NB4 (cell line): ENCODE measurements at places on chromosomes 5 and 9.

DNA sequence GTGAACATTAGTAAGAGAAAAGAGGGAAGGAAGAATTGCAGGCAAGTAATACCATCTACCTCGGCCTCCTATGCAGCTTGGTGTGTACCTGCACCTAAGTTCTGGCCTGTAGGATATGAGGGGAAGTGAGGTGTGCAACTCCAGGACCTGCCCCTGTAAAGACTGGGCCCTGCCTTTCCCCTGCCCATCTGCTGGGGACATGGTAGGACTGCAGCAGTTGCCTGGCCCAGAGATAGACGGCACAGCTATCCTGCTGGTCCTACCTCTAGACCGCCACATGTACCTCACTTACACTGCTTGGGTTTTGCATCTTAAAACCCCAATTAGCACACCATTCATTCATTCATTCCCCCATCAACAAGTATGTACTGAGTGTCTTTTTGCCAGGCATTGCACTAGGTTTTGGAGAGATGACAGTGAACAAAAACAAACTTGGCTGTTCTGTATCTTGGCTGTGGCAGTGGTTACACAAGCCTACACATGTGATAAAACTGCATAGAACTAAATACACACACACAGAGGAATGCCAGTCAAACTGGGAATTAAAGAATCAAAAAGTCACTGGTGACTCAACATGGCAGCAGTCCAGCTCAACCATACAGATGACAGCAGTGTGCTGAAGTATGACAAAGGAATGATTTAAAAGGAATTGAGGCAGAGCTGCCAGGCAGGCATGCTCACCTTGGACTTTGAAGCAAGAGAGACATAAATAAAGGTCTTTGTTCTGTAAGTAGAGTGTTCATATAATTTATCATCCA is 23.3 kb upstream of the MGAT1 start:
- no peak for DNase-seq

DNA sequence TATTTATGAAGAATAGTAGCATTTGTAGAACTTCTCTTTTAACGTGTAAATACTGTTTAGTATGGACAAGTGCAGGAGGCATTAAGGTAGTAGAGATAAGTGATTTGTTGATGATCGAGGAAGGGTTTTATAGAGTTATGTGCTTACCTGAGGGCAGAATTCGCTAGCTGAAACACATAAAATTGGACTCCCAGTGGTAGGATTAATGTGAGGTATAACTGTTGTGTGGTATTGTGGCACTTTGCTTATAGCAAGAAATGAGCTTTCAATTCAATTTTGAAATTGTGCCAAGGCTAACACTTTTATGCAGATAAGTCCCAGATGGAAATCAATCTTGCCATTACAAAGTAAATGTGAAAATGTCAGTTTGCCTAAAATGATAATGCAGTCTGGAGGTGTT is 1.2 kb downstream of the AP3S1 start:
- no peak for DNase-seq

GRCh38 chr5:81936066-81936465 is 35.8 kb upstream of the ATG10 start:
- no peak for DNase-seq

DNA sequence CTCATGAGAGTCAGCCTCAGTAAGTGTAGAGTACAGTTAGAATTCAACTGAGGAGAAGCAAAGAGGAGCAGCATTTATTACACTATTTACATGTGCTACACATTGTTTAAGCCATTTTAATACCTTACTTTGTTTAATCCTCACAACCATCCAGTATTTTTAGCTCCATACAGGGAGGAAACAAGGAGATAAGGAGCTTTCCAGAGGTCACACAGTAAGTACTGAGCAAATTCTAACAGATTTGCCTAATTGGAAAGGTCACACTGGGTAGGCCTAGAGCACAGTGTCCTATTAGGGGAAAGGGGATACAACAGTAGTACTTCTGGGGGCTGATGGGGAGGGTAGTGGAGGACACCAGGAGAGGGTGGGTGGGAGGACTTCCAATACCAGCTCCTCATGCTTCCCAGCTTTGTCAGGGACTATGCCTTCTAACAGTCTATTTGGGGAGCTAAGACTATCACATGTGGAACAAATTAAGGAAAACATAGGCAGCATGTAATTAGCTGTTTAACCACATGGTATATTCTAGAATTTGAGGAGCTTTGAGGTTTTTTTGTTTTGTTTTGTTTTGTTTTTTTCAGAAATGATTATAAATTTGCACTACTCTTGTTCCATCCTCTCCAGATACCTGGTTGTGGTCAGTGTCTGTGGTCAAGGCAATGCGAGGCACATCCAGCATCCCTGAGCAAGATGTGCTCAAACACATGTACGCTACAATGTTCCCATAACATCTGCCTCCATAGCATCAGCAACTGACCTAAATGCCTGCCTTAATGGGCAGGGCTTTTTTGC is 96.0 kb upstream of the SLC12A2 start:
- DNase-seq = no peak

GRCh38 chr9:4214486-4214885 is 85.4 kb downstream of the GLIS3 start:
- DNase-seq = no peak

GRCh38 chr9:130078547-130078946 is 24.8 kb downstream of the GPR107 start:
- no peak for DNase-seq

GRCh38 chr5:91052977-91053740 is 330.0 kb downstream of the ARRDC3 start:
- peak; percentile 64 for DNase-seq

DNA sequence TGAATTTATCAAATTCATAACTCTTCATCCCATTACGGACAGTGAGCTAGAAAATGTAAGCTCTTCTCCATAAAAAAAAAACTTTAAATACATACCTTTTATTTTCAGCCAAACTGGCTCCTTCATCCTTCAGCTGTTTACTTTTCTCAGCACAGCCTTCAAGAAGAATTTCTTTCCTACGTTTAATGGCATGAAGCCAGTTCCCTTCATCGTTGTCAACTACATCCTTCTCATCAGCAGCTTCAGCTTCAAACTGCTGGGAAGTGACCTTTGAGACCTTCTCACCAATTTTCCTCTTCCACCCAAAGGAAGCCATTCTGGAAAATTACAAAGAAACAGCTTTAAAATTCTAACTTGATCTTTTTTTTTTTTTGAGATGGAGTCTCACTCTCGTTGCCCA is 9.1 kb downstream of the TTC33 start:
- DNase-seq = no peak

DNA sequence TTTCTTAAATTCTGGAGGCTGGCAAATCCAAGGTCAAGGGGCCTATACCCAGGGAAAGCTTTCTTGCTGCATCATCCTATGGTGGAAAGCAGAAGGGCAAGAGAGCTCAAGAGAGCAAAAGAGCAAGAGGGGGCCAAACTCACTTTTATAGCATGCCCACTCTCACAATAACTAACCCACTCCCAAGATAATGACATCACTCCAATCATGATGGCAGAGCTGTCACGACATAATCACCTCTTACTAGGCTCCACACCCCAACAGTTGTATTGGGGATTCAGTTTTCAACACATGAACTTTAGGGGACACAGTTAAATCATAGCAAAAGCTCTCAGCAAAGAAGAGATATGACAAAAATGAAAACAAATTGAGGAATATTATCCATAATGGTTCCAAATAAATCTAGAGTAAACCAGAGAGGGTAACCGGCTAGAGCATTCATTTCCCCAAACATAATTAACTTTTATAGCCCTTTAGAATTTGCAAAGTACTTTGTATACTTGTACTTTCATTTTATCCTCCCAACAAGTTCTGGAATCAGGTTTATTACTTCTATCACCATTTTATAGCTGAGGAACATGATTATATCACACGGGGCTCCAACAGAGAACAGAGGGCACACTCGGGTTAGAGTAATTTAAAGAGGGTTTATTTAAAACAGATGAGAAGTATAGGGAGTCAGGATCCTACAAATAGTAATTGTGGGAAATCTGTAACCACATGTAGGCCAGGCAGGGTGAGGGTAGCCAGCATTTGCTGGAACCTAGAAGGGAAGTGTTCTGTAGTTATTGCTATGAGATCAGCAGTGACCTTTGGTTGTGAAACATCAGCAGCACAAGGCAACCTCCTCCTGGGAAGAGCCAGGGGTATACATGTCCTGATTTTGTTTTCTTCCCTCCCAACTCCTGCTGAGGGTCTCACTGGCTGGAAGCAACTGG is 7.2 kb upstream of the TARS1 start:
- no peak for DNase-seq

DNA sequence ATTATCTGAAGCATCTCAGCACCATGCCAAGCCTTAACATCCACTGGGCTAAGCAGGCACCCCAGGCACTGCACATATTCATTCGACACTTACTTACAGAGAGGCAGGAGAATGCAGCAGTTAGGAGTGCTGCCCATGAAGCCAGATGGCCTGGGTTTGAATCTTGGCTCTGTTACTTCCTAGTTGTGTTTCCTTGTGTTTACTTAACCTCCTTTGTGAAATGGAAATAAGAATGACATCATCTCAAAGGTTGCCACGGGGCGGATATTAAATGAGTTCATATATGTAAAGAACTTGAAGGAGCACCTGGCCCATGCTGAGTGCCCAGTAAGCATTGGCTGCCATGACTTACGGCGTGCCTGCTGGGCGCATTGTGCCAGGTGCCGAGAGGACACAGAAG is 565.2 kb downstream of the CDK5RAP2 start:
- DNase-seq = no peak

DNA sequence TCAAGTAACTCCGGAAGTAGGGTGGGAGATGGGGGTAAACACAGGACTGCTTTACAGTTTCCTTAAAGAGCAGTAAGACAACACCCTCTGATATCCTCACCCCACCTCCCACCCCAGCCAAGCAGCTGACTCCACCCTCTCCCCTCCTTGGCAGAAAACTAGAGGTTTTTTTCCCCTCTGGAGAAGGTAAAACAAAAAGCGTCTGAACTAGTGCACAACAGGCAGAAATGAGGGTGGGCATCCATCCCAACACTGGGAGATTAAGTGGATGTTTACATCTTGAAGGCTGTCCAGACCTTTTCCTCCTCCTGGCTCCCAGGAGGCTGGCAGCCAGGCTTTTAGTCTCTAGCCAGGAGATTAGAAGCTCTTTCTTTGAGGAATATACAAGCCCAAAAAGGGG is 13.9 kb upstream of the CTNNAL1 start:
- DNase-seq = no peak

- DNase-seq = no peak
Measured at GRCh38 chr9:109771087-109771486, 8.9 kb upstream of the PALM2AKAP2 start.

DNA sequence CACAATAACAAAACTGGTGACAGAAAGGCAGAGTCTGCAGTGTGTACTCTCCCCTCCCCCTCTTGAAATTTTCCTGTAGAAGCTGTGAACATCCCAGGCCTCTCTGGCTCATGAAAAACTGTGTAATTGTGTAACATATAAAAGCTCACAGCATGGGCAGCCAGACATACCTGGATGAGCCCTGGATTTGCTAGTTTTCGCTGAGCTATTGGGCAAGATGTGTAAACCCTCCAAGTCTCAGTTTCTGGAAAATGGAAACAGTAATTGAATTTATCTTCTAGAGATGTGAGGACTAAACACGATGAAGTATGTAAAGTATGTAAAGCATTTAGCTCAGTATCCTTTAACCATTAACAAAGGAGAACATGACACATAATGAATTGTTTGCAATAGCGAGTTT is 143.2 kb upstream of the ANKH start:
- no peak for DNase-seq

- DNase-seq = no peak
Measured at GRCh38 chr9:129336130-129336528, 158.1 kb upstream of the IER5L start.

GRCh38 chr5:120124961-120125360 is 339.1 kb upstream of the PRR16 start:
- DNase-seq = no peak

DNA sequence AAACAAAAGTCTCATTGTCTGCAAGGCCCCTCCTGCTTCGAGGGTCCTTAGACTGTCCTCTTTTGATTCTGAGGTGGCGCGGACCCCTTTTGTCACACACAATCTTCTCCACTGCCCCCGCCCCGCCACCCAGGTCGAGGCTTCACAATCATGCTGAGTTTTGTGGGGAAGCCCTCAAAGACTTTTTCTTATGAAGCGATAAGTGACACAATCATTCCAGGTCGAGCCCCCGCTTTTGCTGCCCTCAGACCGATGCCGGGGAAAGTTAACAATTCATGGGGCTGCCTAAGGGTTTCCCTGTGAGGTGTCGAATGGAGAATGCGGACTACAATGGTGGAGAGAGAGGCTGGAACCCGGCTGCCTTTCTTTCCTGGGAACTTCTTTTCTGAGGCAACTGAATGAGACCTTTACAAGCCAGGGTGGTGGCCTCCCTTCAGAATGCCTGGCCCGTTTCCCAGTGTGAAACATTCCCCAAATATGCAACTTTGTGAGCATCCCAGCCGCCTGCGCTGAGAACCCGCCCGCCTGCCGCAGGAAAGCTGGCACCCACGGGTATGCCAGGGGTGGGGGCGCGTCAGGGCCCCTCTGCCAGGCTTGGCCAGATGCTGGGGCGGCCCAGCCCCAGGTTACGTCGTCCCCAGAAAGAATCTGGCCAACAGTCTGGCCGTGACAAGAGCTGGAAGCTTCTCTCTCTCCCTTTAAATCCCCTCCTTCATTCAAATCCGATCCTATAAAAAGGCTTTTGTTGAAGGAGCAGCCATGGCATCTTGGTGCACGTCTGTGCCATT is 71.9 kb downstream of the MAP1B start:
- no peak for DNase-seq

GRCh38 chr9:133492061-133493021 is 13.4 kb upstream of the SLC2A6 start:
- DNase-seq = no peak

DNA sequence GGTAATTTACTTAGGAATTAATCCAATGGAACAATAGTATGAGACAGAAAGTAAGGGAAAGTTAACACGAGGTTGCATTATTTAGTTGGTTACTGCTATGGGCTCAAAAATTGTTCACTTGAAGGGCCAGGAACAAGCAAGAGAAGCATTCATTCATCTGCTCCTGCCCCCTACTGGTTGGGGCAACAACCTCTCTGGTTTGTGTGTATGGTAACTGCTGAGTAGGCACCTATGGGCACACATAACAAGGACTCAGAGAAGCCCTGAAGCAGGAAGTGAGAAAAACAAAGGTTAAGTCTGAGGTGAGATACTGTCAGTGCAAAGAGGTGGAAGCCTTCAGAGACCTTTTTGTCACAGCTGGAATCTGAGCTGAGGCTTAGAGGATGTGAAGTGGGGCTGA is 34.4 kb upstream of the RANBP6 start:
- DNase-seq = peak; percentile 82

DNA sequence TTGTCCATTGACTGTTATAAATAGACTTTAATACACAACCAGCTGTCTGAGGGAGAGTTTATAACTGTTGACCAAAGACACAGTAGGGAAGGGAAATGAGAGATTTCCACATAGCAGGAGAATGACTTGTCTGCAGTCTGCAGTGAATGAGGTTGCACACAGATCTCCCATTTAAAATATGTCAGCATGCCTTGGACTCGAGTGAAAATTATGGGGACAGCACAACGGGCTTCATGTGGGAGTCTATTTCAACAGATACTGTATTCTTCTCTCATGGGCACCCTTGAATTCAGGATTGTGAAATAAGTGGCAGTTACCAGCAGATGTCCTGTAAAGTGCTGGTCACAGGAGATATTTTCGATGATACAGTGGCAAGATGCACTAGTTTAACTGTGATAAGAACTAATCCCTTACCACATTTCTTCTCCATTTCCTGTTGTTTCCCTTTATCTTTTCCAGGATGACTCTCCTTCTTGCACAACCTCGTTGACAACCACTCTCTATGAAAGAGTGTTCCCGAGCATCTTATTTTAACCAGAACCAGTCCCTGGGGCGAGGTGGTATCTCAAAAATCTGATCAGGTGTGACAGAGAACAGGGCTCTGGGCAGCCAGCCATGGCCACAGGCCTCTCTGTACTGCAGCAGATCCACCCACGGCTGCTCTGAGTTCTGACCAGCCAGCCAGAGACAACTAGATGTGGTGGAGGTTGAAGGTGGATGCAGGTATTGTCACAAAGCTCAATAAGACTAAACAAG is 51.5 kb upstream of the MAP3K1 start:
- DNase-seq = peak; percentile 99
